ENCODE measurements at places on chromosomes 5 and 9.
A peak's percentile ranks its signal among the peaks of the same experiment; 100 is the strongest.

DNA sequence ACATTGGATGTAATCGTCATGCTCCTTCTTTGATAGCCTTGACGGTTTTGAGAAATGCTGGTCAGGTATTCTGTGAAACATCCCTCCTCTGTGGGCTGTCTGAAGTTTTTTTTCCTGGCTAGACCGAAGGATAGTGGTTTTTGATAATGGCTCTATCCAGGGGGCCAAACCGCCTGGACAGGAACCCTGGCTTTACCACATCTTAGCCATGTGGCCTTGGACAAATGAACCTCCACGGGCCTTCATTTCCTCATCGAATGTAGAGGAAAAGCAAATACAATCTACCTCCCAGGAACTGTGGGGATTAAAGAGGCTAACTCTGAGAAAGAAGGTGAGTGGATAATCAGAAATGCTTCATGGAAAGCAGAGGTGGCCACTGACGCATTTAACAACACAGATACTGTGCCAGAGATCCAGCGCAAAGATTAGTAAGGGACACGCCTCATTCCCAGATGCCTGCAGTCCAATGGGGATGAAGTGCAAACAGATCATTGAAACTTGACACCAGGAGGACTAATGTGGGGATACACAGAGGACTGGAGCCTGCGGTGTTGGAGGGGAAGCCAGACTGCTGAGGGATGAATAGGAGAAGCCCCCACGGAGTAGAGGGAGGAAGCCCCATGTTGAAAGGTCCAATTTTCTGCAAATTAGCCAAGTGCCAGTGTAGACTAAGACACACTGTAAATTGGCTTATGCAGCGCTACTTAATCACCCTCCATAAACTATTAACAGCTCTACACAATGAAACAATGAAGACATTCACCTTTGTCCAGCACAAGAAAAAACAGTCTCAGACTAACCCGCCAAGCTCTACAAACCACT lies 41.6 kb downstream of the MYO10 start:
- peak; percentile 69 for DNase-seq

DNA sequence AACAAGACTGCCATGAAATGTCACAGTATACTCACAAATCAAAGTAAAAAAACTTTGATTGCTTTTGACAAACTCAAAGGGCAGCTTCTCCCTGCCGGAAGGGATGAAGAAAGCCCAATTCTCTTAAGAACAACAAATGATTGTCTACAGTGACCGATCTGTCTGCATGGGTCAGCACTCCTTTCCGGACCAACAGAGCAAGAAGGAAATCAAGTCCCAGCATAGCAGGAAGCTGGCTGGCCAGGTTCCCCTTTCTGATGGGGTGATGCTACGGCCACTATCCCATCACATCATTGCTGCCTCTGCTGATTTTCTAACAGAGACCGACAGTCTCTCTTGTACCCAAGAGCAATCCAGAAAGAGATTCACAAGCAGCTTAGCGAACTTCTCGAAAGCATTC lies 692 bp downstream of the C1QTNF3 start:
- no peak for DNase-seq

DNA sequence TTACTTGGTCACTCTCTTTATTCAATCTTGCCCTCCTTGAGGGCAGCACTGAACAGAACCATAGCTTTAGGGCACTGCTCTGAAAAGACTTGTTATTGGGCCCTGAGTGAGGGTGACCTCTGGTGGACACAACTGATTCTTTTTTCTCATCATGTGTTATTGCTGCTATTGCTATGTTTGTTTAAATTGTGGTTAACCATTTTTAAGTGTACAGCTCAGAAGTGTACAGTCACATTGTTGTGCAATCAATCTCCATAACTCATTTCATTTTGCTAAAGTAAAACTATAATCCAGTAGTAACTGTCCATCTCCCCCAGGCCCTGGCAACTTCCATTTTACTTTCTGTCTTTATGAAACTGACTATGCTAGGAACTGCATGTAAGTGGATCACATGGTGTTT lies 351.1 kb upstream of the RIOK2 start:
- DNase-seq: no peak

- no peak for DNase-seq
Measured at GRCh38 chr5:146880966-146881365, 2.4 kb upstream of the PPP2R2B start.

DNA sequence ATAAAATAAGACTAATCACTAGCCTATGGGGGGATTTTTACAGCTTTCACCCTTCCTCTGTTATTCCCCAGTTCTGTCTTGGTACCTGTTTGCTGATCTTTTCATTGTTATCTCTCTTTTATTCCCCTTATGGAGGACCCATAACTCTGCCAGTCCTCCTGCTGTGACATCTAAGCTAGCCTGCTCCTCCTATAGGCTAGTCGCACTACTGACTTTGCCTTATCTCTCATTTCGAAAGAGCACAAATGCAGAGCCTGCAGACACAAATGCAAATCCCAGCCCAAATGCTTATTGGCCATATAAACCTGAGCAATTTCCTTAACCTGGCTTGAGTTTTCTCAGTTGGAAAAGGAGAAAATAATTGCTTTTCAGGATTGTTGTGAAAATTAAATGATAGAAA lies 59.1 kb upstream of the CAMK4 start:
- DNase-seq: no peak

DNA sequence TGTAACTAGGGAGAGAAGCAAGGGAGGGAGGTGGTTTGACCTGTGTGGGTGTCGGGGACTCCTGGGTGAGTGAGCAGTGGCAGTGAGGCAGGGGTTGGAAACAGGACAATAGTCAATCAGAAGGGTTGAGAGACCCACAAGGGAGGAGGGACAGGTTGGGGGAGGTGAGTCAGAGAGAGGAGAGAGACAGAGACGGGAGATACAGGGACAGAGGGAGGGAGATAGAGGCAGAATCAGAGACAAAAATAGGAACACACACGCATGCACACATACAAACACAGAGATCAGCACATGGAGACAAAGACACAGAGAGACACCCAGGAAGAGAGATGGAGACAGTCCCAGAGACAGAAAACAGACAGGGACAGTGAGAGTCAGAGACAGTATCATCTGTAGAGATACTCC lies 39.3 kb upstream of the PTGS1 start:
- DNase-seq: no peak

GRCh38 chr9:95826183-95826838 lies 49.2 kb upstream of the ERCC6L2 start:
- no peak for DNase-seq

GRCh38 chr9:134793288-134794188 lies 87.1 kb upstream of the FCN2 start:
- no peak for DNase-seq

DNA sequence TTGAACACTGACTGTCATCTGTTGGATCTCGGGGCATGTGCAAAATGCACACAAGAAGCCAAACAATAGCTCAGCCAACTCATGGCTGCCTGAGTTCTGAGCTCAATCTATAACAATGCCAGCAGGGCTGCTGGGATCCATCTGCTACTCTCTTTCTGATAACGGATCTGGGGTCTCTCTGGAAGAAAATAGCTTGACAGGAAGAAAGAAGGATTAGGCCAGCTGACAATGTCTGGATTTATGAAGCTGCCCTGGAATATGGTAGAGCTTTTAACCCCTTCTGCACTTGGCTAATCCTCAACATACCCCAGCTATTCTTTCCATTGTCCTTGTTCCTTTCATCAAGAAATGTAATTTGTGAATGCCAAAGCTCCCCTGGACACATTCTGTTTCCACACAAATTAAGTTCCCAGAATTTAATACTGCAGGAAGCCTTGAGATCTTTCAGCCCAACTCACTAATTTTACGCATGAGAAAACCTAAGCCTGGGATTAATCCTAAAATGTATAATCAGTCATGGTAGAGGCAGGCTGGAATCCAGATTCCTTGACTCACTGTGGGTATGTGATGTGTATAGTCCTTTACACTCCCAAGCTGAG lies 62.7 kb upstream of the PCA3 start:
- DNase-seq: peak; percentile 64

GRCh38 chr9:31336841-31337240 lies 1047.6 kb upstream of the ACO1 start:
- DNase-seq: no peak

- DNase-seq: no peak
Measured at GRCh38 chr5:93342563-93343061, 238.4 kb downstream of the NR2F1-AS1 start.

GRCh38 chr5:179798144-179798770 lies 4.5 kb downstream of the LTC4S start:
- no peak for DNase-seq

- no peak for DNase-seq
Measured at GRCh38 chr5:14216902-14217301, 73.8 kb downstream of the TRIO start.

GRCh38 chr9:7907551-7908337 lies 108.2 kb upstream of the DMAC1 start:
- DNase-seq: no peak

GRCh38 chr9:18791074-18791473 lies 241.9 kb downstream of the SAXO1 start:
- peak; percentile 66 for DNase-seq

- no peak for DNase-seq
Measured at GRCh38 chr5:156295431-156295830, 31.5 kb upstream of the SGCD start.

DNA sequence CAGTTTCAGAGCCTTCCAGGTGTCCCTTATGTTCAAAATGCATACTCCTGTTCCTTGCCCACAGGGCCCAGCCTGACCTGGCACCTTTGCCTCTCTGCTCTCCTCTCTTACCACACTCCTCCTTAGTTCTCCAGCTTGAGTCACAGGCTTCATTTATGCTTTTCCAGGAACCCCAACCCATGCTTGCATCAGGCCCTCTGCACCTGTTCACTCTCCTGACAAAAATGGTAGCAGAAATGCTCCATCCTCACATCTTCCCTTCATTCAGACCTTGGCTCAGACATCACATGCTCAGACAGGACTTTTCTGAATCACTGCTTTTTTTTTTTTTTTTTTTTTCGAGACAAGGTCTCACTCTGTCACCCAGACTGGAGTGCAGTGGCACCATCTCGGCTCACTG lies 15.1 kb upstream of the RNF145 start:
- no peak for DNase-seq

DNA sequence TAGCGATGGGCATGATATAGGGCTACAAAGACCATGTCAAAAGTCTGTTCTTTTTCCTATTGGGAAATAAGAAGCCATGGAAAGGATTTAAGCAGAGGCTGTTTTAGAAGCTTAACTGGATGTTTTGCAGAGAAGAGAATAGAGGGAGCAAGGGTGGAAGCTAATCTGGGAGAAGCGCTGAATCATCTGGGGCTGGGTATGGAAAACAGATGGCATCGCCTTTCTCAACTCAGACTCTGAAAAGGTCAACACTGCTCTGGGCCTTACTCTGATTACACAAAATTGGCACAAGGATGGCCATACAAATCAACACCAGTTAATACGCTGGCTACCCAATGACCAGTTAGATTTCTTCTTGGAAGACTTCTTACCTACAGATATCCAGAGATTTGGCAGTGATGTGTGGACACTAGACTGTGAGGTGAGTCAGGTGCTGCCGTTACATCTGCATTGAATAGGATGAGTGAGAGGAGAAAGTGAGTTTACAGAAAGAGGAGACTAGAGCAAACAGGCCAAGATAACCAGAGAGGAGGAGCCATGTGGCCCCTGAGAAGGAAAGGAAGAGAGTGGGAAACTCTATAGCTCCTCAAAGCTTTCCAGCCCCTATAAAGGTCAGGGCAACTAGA lies 6.2 kb upstream of the TCERG1 start:
- no peak for DNase-seq

All from ecto neural progenitor cell (in vitro differentiated cells).